Liver (tissue), 10 donors: ENCODE measurements at places on chromosomes 13 and 19. TPM values are rescaled to one million over a fixed set of nuclear protein-coding genes. Genes with fewer than 3 reads are reported as not detected.

DNA sequence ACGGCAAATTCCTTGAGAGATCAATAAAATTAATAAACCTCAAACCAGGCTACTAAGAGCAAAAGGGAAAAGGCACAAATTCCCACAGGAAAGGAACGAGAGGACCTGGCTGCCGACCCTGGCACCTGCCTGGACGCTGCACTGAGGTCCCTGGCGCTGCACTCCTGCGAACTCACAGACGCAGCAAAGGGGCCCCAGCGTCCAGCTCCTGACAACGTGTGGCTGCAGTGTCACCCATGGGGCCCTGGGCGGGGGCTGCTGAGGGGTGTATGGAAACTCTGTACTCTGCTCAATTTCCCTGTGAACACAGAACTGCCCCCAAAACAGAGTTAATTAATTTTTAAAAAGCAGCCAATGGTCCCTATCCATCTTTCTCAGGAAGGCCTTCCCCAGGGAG lies 61.3 kb upstream of the C13orf46 start:
- no peak overlapping the region for H3K4me3 ChIP-seq
- no peak for DNase-seq
- H3K27me3 ChIP-seq: no peaks in the 10 kb centered on the region
- no peaks in the 10 kb centered on the region for H3K4me1 ChIP-seq
- peak overlapping the region; percentile 21 for H3K27ac ChIP-seq

LRRC63 gene
- total RNA-seq: 0.08 TPM

GRCh38 chr19:46392837-46393236 lies 20.5 kb downstream of the CCDC8 start:
- no peak overlapping the region for H3K27ac ChIP-seq
- H3K36me3 ChIP-seq: peaks cover 3% of the 10 kb centered on the region
- H3K27me3 ChIP-seq: no peaks in the 10 kb centered on the region
- DNase-seq: no peak
- no peak overlapping the region for H3K4me3 ChIP-seq

PEAK3 gene
- total RNA-seq: 0.09 TPM
